ENCODE measurements at places on chromosomes 1 and 21.

GRCh38 chr1:161092621-161093028 is 3.3 kb upstream of the NECTIN4 start:
- DNase-seq = no peak

DNA sequence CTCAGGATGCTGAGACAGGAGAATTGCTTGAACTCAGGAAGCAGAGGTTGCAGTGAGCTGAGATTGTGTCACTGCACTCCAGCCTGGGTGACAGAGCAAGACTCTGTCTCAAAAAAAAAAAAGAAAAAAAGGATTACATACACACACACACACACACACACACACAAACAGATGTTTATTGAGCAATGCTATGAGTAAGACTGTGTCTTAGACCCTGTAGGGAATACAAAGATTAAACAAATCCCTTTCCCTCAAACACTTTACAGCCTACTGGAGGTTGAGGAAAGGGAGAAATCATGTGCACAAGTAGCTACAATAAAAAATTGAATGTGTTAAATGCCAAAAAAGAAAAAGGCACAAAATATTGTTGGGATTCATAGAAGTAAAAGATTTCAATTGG is 58.1 kb downstream of the RPAP2 start:
- no peak for DNase-seq

- no peak for DNase-seq
Measured at GRCh38 chr1:113291777-113292602, 98.3 kb upstream of the MAGI3 start.

DNA sequence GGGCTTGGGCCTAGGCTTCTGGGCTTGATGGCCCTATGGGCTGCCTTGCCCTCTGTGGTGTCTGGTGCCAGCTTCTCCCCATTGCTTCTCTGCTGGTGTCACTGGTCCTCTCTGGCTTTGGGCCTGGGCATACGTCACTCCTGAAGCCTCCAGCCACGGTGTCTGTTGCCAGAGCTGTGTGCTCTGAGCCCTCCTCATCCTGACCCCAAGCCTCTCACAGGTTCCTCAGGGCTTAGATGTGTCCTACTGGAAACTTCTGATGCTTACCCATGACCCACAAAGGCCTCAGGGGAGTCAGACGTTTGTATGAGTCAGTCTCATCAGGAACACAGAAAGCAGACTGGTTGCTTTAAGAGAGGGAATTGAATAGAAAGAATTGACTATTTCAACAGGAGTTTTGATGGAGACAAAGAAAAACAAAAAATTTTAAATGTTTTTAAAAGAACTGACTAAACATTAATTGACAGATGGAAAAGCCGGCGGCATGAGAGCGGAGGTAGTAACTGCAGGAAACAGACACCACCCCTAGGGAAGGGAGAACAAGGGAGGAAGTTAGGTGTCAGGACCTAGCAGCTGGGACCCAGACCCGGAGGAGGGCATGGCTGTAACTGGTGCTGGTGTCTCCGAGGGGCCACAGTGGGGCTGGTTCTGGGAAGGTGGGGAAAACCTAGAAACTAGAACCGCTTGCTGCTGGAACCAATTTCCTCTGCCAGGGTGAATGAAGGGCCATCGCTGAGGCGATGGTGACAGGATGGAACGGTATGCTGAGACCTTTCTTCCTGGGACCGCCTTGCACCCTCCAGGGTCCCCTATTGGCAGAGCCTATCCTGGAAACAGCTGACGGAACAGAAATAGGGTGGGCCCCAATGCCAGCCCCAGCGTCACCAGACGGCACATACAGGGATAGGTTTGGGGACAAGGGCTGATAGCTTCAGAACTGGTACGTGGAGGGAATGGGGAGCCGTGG is 40.0 kb upstream of the CITED4 start:
- DNase-seq = no peak

GRCh38 chr1:230459465-230459864 is 33.3 kb upstream of the PGBD5 start:
- no peak for DNase-seq

- no peak for DNase-seq
Measured at GRCh38 chr1:116991171-116991845, 10.3 kb upstream of the CD101 start.

- DNase-seq = no peak
Measured at GRCh38 chr21:35543746-35544145, 494.6 kb upstream of the RUNX1 start.

DNA sequence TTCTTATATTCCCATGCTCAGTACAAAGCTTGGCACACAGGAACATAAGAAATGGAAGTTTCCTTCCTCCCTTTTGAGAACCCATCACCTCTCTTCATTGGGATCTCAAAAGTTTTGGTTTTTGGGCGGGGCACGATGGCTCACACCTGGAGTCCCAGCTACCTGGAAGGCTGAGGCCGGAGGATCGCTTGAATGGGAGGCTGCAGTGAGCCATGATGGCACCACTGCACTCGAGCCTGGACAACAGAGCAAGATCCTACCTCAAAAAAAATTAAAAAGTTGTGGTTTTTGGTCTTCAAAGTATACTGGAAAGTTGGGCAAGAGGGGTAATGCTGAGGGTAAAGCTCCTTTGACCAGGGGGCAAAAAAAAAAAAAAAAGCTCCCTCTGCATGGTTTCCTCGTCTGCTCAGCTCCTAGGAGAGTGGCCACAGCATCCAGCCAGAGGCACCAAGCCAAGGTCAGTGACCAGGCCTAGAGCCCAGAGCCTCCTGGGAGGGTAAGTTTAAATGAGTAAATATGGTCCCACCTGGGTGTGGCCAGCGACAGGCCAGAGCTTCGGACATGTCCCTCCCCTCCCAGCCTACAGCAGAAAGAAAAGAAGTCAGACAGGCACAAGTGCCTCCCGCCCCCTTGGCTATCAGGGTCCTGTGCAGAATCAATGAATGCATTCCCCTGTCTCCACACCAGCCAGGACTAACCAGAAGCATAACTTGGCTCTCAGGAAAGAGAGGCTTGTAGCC is 5.0 kb downstream of the MEF2D start:
- no peak for DNase-seq
